ENCODE measurements at places on chromosomes 3 and 15.

GRCh38 chr15:27045796-27046195, 74.8 kb downstream of the GABRG3 start:
- no peak for DNase-seq

- DNase-seq = no peak
Observed at GRCh38 chr3:18767756-18768303, 342.7 kb upstream of the SATB1 start.

- DNase-seq = no peak
Observed at GRCh38 chr3:50516440-50516871, 13.0 kb upstream of the CACNA2D2 start.

- DNase-seq = peak; percentile 42
Observed at GRCh38 chr3:39166932-39167532, 13.6 kb upstream of the CSRNP1 start.

DNA sequence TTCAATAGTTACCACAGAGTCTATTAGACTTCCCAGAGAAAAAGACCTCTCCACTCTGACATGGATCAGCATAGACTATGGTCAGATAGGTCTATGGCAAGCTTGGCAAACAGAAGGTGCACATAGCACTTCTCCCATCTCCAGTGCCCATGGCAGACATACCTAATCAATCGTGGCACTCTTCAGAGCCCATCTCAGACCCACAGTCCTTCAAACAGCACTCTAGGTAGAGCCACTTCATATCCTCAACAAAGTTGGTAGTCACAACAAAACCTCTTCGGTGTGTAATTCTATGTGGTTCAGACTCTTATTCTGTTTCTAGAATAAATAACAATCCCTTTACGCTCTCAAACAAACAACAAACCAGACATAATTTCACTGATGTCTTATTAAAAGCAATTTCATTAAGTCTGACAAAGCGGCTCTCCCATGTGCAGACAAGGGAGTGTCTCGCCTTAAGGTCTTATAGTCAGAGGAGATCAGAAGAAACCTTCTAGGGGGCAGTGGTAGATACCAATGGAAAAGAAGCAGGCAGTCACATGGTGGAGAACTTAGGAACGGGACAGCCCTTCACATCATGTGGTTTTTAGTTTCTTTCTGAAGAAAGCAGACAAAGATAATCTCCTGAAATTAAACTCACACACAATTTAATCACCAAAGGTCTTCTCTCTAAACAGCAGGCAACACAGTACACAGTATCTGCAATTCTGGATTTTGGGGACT, 483.4 kb downstream of the FOXP1 start:
- no peak for DNase-seq

- no peak for DNase-seq
Observed at GRCh38 chr3:189664311-189664710, 33.1 kb downstream of the TP63 start.

DNA sequence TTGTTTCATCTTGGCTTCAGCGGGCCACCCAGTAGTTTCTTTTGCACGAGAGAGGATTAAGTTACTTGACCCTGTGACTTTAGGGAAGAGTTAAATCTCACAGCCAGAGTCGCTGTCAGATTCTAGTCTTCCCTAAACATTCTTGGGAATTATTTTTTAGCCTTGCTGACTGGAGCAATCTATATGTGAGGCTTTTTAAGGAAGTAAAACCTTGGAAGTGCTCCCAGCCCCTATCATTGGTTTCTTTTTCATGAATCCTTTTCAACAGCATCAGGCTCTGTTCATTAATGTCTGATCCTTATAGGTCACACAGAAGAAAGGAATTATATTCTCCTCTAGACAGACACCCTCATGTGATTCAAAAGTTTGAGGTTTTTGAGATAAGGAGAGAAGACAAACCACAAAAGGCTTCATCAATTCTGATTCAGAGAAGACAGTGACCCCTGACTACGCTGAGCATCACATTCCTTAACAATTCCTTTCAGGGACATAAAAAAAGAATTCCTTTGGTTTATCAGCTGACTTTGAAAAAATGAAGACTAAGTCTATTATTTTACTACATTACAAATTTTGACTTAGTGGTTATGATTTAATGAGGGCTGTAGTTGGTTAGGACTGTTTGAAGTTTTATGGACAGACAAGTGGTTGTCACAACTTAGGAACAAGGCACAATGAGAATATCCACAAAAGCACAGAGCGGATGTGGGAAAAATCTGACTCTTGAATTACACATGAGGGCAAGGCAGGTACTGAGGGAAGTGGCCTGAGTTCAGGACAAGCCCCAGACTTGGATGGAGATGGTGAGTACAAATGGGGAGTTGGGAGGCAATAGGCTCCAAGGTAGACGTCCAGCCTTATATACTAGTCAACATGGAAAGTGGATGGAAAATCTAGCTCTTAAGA, 171.1 kb upstream of the STT3B start:
- no peak for DNase-seq

DNA sequence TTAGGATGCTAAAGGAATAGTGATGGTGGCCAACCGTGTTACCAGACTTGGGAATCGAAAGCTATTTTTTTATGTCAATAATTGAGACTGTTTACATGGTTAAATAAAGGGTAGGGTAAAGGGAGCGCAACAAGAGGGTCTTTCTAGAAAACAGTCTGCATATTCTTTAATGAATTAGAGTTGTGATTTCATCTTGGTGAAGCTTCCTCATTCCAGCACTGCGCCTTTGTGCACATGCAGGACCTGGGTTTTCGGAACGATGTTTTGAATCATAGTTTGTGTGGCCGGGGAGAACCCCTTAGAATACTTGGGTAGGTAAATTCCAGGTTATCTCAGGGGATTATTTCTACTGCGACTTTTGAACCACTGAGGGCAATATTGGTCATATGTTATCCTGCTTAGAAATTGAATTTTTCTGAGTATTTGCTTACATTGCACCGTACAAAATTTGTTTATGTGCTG, 1.3 kb downstream of the PIK3CA start:
- peak; percentile 47 for DNase-seq

DNA sequence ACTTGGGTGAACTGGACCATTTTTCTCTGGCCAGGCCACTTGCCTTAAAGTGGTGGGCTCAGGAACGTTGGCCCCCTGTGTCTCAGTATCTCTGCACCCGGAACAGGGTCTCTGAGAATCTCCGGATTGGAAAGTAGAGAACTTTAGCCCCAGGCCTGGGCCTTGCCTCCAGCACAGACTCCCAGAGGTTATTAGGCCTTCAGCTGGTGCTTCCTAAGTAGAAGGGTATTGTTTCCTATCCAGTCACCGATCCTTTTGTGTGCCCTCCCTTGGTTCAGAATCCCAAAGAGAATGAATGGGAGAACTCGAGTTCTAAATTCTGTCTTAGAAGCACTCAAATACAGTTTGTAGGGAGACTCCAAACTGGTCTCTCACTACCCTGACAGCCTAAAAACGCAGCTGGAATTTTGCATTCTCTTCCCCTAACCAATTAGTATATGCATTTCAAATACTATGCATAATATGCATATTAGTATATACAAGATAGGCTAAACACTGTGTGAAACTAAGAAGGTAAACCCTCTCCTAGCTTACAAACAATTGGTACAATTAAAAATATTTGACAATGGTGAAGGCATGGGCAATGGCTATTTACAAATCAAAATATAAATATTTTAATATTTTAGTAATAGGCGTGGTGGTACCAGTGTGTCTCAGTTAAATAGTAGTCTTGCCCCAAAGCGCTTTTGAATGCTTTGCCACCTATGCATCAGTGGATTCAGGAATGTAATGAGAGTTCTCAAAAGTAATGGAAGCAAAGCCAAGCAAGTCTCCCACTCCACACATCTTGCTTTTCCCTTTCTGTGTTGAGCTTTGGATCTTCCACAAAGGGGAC, 48.5 kb upstream of the SLC4A7 start:
- no peak for DNase-seq

DNA sequence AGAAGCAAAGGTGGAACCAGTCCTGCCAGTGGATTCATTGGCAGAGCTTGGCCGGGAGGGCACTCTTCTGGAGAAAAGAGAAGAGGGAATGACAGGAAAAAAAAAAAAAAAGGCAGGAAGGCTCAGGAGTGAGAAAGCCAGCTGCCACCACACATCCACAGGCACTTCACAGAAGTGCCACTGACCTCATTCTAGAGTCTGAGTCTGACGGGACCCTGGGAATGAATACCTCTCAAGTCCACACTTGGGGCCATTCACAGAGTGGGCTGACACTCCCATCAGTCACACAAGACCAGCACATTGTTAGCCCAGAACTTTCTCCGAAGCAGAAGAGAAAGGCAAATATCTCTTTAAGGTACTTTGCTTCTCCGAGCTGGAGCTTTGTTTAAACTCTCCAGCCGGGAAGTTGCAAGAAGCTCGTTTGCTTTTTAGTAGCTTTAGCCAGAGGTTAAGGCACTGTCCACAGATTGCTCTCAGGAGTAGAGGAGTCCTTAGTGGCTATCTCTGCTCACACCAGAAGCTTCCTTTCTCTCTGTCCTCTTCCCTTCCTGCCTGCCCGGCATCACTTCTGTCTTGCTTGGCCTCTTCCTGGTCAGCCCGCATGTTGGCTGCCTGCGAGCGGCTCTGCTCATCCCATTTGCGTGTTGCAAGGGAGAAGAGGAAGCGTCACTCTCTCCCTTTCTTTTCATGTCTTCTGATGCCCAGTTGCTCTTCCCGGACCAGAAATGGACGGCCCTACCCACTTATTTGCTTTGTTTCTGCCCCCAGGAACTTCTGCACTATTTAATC, 53.8 kb downstream of the CMTM6 start:
- DNase-seq = no peak

DNA sequence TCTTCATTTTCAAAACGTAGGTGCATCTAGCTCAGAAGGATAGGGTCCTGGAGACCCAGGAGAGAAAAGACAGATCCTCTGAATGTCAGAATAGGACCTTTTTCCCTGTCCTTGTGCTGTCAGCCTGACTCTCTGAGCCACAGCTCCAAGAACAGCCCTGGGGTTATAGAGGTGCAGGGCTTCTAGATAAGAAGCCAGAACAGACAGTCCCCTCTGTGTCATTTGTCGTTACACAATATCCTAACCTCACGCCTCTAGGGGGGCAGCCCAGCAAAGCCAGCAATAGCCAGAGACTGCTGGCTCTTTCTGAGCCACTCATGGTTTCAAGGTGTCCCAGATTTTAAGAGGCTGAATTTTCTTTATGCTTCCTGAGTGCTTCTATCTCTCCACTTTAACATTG, 153.2 kb upstream of the THBS1 start:
- DNase-seq = peak; percentile 33

- no peak for DNase-seq
Observed at GRCh38 chr3:108225221-108225620, 3.0 kb upstream of the IFT57 start.

GRCh38 chr3:48832684-48833083, 15.0 kb downstream of the PRKAR2A start:
- no peak for DNase-seq

DNA sequence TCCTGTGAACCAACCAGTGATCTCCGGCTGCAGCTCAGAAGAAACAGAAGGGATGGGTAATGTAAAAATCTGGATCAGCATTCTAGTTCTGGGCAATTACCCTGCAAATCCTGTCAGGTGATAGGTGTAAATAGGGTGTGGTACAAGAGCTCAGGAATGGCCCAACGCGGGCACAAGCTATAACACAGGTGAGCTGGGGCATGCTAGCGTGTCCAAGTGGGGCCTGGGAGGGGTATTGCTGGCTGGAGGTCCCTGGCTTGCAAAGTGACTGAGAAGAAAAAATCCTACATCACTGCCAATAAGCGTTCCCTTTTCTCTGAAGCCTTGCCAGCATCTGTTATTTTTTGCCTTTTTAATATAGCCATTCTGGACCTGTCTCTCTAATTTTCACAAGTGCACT, 9.7 kb upstream of the CHST2 start:
- DNase-seq = no peak

DNA sequence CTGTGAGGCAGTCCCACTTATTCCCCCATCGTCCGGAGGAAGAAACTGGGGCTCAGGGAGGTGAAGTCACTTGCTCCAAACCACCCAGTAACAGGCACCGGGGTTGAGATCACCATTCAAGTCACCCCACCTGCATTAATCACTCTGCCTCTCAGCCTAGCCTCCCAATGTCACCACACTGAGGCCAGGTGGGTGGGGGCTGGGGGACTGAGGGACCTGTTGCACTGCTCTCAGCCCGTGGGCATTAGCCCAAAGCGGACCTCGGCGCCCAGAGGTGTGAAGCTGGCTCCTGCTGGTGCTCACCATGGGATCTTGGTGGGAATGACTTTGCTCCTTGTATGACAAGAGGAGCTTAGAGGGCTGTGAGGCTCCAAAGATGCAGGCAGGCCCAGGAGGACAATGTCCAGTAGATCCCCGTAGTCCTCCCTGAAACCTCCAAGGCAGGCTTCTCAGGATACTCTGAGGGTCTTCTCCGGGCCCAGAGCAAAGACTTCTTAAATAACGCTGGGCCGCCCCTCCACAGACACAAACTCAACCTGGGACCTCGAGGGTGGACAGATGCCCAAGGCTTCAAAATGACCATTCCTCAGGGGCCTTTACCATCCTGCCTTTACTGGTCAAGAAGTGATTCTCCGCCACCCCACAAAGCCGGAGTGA, 1.7 kb downstream of the NT5DC2 start:
- DNase-seq = no peak

DNA sequence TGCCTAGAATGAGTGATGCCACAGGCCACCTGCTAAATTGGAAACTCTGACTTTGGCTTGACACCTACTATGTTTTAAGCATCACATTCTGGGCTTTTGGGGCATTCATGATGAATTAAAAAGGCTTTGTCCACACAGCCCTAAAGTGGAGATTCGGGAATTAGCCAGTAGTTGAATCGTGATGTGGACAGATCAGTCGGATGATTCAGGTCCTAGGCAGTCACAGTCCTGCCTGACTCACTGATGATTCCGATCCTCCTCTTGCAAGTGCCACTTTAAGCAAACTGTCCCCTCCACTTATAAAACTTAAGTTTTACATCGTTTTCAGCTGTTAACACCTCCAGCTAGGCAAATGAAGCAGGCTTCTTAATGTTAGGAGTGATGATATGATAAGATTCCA, 75.3 kb downstream of the SYNPR start:
- DNase-seq = no peak

GRCh38 chr15:63493436-63493835, 11.0 kb upstream of the USP3 start:
- DNase-seq = no peak

- peak; percentile 60 for DNase-seq
Observed at GRCh38 chr3:122055215-122055614, at the start of gene CD86. TSS of gene CD86 (plus strand) at chr3:122055362. CDS start at chr3:122055490, 128 bp downstream.

DNA sequence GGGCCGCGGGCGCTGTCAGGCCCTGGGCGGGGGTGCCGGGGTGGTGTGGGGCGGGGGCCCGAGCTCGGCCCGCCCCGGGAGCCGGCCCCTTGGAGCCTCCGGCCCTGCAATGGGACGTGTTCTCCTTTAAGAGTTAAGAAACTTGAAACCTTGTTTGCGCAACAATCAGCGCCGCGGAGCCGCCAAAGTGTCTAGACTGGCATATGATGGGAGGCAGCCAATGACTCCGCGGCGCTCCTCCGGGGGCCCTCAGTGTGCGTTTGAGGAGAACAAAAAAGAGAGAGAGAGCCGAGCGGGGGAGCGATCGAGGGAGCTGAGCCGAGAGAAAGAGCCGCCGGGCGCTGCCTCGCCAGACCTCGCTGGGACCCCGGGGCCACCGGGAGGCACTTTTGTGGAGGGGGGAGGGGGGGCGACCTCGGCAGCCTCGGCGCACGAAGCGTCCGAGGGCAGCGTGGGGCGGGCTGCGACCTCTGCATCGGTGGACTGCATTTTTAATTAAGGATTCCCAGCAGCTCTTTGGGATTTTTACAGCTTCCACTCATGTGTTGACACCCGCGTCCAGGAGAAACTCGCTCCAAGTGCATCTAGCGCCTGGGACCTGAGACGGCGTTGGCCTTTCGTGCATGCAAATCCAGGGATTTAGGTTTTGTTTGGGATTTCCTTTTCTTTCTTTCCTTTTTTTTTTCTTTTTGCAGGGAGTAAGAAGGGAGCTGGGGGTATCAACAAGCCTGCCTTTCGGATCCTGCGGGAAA, at the start of gene SMAD6:
Gene SMAD6, plus strand, starts transcription at position 202 of the 752 bp plus-strand sequence. CDS start 1,023 bp downstream, outside the sequence.
- peak; percentile 78 for DNase-seq

GRCh38 chr3:119738741-119739140, 35.9 kb downstream of the CFAP91 start:
- no peak for DNase-seq
